Activated naive CD8-positive, alpha-beta T cell treated with anti-CD3 and anti-CD28 coated beads for 36 hours (primary cell): ENCODE measurements at places on chromosomes 12 and 14.

DNA sequence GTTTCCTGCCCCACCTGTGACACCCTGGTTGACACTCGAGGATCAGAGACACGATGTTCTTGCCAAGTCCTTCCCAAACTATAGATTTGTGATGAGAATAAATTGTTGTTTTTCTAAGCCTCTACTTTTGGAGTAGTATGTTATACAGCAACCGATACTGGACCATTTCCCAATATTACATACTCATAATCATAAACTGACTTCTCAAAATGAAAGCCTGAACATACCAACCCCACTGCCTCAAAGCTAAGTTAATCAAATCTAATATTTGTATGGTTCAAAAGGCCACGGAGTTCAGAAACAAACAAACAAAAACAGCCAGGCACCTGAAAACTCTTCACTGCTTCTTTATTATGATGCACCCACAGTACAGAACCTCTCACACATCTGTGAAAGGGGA is 52.3 kb upstream of the GPHB5 start:
- H3K4me3 ChIP-seq: no peak overlapping the region
- no peaks in the 10 kb centered on the region for H3K27me3 ChIP-seq
- no peaks in the 10 kb centered on the region for H3K4me1 ChIP-seq
- DNase-seq: no peak

GRCh38 chr12:57151741-57152630 is 4.6 kb upstream of the LRP1-AS start:
- no peak overlapping the region for H3K27ac ChIP-seq
- DNase-seq: no peak
- no peaks in the 10 kb centered on the region for H3K4me1 ChIP-seq
- no peaks in the 10 kb centered on the region for H3K36me3 ChIP-seq
- no peak overlapping the region for H3K4me3 ChIP-seq

GRCh38 chr14:45359746-45360145 is 106.7 kb upstream of the MIS18BP1 start:
- H3K27ac ChIP-seq: no peak overlapping the region
- H3K27me3 ChIP-seq: no peaks in the 10 kb centered on the region
- no peaks in the 10 kb centered on the region for H3K36me3 ChIP-seq
- no peak overlapping the region for H3K4me3 ChIP-seq
- no peaks in the 10 kb centered on the region for H3K4me1 ChIP-seq
- no peak for DNase-seq

DNA sequence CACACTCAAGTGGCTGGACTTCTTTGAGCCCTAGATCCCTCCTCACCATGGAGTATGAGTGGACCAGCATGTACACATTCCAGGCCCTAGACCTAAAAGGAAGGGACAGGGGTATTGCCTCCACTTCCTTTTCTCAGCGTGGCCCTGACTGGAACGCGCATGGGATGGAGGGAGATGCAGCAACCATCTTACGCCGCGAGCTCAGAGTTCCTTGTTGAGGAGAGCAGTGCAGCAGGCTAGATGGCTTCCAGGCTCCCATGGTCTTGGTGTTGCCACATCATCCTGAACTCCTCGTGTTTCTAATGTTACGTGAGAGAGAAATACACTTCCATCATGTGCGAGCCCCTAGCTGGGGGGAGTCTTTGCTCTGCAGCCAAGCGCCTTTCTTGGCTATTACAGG is 61.8 kb upstream of the DIO3 start:
- peaks cover 14% of the 10 kb centered on the region for H3K27me3 ChIP-seq
- H3K4me3 ChIP-seq: no peak overlapping the region
- no peaks in the 10 kb centered on the region for H3K36me3 ChIP-seq
- DNase-seq: no peak
- H3K4me1 ChIP-seq: no peaks in the 10 kb centered on the region
- no peak overlapping the region for H3K27ac ChIP-seq

DNA sequence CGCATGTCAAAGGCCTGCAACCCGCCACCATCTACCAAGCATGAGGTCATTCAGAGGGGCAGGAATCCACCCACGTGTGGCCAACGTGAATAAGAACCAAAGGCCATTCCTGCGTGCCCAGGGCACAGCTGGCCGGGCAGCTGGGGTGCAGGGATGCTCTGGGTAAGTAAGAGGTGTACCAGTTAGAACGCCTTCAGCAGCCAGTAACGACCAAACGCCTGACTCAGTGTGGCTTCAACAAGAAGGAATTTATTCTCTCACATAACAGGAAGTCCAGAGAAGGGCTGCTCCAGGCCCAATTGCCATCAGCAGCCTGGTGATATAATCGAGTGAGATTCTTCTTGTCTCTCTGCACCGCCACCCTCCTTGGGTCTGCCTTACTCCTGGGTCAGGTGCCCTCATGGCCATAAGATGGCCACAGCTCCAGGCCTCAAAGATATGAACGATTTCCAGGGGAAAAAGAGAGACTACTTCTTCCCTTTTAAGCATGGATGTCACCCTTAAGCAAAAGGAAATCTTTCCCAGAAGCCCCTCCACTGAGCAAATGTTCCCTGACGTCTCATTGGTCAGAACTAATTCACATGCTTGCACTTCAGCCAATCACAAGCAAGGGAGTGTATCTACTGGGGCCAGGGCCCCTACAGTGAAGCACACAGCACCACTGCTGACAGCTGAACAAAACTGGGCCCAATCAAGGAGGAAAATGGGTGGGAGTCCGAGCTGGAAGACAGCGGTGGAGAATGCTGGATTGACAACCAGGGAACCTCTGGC is 7.3 kb downstream of the TTC7B start:
- H3K4me3 ChIP-seq: no peak overlapping the region
- H3K4me1 ChIP-seq: no peaks in the 10 kb centered on the region
- no peak for DNase-seq
- H3K36me3 ChIP-seq: no peaks in the 10 kb centered on the region
- no peaks in the 10 kb centered on the region for H3K27me3 ChIP-seq
- H3K27ac ChIP-seq: no peak overlapping the region

- H3K36me3 ChIP-seq: no peaks in the 10 kb centered on the region
- H3K27ac ChIP-seq: no peak overlapping the region
- no peaks in the 10 kb centered on the region for H3K27me3 ChIP-seq
- no peak overlapping the region for H3K4me3 ChIP-seq
Observed at GRCh38 chr12:2414810-2415567, 362.2 kb downstream of the CACNA1C start.

GRCh38 chr12:76018672-76019071 is 12.9 kb downstream of the PHLDA1 start:
- DNase-seq: no peak
- H3K27me3 ChIP-seq: no peaks in the 10 kb centered on the region
- peak overlapping the region; percentile 35 for H3K27ac ChIP-seq
- peaks cover 47% of the 10 kb centered on the region for H3K4me1 ChIP-seq

DNA sequence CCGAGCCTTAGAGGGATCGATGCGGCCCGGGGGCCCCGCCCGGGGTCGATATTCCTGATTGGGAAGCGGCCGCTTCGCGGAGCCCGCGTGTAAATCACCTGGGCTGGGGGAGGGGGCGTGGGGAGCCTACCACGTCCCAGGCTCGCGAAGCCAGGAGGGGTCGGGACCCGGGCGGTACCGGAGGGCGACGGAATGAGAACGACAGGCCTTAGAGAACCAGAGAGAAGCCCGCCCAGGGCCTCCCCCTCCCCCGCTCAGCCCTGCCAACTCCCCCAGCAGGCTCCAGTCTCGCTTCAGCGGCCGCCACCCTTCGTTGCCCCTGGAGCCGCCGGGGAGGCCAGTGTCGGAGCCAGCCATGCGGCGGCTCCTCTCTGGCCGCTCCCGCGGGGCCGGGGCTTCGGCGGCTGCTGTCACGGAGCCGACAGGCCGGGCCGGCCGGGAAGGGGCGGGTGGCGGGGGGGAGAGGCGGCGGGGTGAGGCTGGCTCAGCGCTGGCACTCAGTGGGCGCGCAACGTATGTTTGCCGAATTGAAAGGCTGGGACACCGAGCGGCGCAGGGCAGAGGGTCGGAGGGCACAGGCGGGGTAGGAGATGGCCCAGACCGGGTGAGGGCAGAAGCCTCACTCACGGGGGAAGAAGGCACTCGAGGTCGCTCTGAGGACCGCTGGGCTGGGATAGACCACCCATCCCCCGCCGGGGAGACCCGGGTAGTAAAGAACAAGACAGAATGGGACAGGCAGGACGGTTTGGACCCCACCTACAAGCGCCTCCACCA is 1.4 kb upstream of the DNAJC22 start:
- no peak for DNase-seq
- H3K27ac ChIP-seq: no peak overlapping the region
- peaks cover 34% of the 10 kb centered on the region for H3K4me1 ChIP-seq
- H3K4me3 ChIP-seq: peak overlapping the region; percentile 37
- H3K27me3 ChIP-seq: peaks cover 94% of the 10 kb centered on the region

- H3K4me3 ChIP-seq: no peak overlapping the region
- peaks cover 2% of the 10 kb centered on the region for H3K36me3 ChIP-seq
- no peak for DNase-seq
- H3K27ac ChIP-seq: no peak overlapping the region
- H3K4me1 ChIP-seq: no peaks in the 10 kb centered on the region
- H3K27me3 ChIP-seq: peaks cover 97% of the 10 kb centered on the region
Observed at GRCh38 chr14:28759653-28760313, 6.8 kb upstream of the FOXG1 start.

DNA sequence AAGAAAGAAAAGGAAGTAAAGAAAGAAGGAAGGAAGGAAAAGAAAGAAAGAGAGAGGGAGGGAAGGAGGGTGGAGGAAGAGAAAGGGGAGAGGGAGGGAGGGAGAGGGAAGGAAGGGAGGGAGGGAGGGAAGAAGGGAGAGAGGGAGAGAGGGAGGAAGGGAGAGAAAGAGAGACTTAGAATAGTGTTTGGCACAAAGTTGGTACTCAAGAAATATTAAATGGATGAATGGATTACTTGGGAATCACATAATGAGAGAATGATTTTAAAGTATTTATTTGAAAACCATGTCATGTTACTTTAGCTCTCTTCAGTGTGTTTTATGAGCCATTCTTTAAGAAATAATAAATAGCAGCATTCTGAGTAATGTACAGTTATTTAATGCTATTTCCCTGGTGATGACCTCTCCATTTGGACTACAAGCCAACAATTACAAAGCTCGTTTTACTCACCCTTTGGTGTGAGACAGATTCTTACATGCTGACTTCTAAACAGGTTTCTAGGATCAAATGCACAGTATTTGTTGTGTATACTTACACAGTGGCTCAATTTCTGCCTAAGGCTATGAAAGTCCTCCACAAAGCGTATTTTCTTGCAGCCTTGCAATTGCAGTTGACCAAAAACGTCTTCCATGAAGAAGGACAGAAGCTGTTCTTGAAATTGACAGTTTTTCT is 861 bp downstream of the IL26 start:
- DNase-seq: no peak
- H3K27me3 ChIP-seq: peaks cover 11% of the 10 kb centered on the region
- H3K27ac ChIP-seq: no peak overlapping the region
- no peak overlapping the region for H3K4me3 ChIP-seq
- peaks cover 8% of the 10 kb centered on the region for H3K4me1 ChIP-seq
- no peaks in the 10 kb centered on the region for H3K36me3 ChIP-seq

DNA sequence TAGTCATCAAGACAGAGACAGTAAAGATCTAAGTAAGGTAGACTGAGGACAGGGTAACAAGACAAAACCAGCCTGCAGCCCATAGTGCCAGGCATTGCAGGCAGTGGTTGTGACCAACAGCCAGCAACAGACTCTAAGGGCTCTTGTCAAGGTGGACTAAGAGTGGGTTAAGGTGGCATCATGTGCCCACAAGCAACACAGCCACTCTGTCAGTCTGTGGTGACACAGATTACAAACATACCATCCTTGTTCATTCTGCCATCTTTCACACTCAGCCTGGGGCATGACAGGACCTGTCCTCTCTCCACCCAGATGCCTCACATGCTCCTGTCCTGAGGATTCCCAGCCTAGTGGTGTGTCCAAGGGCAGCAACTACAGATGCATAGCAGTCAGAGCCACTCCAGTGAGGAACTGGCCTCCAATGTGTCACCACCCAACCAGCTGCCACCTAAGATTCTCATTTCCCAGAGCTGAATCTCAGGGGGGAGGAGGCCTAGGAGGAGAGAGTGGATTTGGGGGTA is 28.3 kb downstream of the VDR start:
- no peaks in the 10 kb centered on the region for H3K27me3 ChIP-seq
- no peak overlapping the region for H3K4me3 ChIP-seq
- H3K27ac ChIP-seq: no peak overlapping the region
- peaks cover 24% of the 10 kb centered on the region for H3K4me1 ChIP-seq

DNA sequence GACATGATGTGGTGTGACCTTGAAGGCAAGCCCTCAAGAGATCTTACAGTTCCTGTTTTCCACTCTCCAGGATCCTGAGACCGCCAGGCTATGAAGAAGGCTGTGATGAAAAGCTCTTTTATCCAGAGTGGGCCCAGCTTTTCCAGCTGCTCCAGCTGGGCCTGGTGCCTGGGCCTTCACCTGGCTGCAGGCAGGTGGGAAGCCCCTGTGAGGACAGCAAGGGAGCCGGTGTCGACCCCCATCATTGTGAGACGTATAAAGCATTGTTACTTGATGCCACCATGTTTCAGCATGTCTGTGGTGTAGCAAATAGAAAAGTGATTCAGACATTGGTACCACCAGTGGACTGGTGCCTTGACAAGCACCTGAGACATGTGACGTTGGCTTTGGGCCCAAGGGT is 190.2 kb downstream of the KIF26A start:
- peaks cover 2% of the 10 kb centered on the region for H3K36me3 ChIP-seq
- H3K27me3 ChIP-seq: no peaks in the 10 kb centered on the region
- no peak overlapping the region for H3K4me3 ChIP-seq
- H3K27ac ChIP-seq: no peak overlapping the region
- no peak for DNase-seq

GRCh38 chr12:65930114-65930828 is 106.0 kb downstream of the HMGA2 start:
- H3K4me3 ChIP-seq: no peak overlapping the region
- H3K4me1 ChIP-seq: no peaks in the 10 kb centered on the region
- H3K27me3 ChIP-seq: peaks cover 30% of the 10 kb centered on the region

GRCh38 chr14:99412117-99413061 is 68.3 kb downstream of the SETD3 start:
- no peak overlapping the region for H3K4me3 ChIP-seq
- peaks cover 21% of the 10 kb centered on the region for H3K4me1 ChIP-seq
- H3K27me3 ChIP-seq: no peaks in the 10 kb centered on the region
- DNase-seq: peak; percentile 11
- H3K36me3 ChIP-seq: peaks cover 3% of the 10 kb centered on the region

- H3K36me3 ChIP-seq: peaks cover 38% of the 10 kb centered on the region
- H3K27ac ChIP-seq: no peak overlapping the region
- DNase-seq: no peak
- no peak overlapping the region for H3K4me3 ChIP-seq
- no peaks in the 10 kb centered on the region for H3K27me3 ChIP-seq
- no peaks in the 10 kb centered on the region for H3K4me1 ChIP-seq
Observed at GRCh38 chr12:101379149-101379548, 28.4 kb downstream of the ARL1 start.

DNA sequence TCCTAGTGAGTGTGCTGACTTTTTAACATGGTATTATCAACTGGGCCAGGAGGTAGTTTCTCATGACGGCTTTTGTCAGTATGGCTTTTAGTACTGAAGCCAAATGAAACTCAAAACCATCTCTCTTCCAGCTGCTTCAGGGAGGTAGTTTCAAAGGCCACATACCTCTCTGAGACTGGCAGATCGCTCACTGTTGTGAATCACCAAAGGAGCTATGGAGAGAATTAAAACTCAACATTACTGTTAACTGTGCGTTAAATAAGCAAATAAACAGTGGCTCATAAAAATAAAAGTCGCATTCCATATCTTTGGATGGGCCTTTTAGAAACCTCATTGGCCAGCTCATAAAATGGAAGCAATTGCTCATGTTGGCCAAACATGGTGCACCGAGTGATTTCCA is 141.1 kb downstream of the HMGA2 start:
- no peaks in the 10 kb centered on the region for H3K36me3 ChIP-seq
- DNase-seq: no peak
- no peak overlapping the region for H3K4me3 ChIP-seq
- no peak overlapping the region for H3K27ac ChIP-seq

GRCh38 chr14:75969891-75970290 is 11.9 kb downstream of the TGFB3 start:
- DNase-seq: no peak
- no peak overlapping the region for H3K4me3 ChIP-seq
- H3K27ac ChIP-seq: no peak overlapping the region
- H3K36me3 ChIP-seq: peaks cover 2% of the 10 kb centered on the region
- no peaks in the 10 kb centered on the region for H3K4me1 ChIP-seq
- no peaks in the 10 kb centered on the region for H3K27me3 ChIP-seq
